ENCODE measurements at places on chromosomes 2 and 18. TPM values are rescaled to one million over a fixed set of nuclear protein-coding genes. Genes with fewer than 3 reads are reported as not detected.
A peak's percentile ranks its signal among the peaks of the same experiment; 100 is the strongest.

DNA sequence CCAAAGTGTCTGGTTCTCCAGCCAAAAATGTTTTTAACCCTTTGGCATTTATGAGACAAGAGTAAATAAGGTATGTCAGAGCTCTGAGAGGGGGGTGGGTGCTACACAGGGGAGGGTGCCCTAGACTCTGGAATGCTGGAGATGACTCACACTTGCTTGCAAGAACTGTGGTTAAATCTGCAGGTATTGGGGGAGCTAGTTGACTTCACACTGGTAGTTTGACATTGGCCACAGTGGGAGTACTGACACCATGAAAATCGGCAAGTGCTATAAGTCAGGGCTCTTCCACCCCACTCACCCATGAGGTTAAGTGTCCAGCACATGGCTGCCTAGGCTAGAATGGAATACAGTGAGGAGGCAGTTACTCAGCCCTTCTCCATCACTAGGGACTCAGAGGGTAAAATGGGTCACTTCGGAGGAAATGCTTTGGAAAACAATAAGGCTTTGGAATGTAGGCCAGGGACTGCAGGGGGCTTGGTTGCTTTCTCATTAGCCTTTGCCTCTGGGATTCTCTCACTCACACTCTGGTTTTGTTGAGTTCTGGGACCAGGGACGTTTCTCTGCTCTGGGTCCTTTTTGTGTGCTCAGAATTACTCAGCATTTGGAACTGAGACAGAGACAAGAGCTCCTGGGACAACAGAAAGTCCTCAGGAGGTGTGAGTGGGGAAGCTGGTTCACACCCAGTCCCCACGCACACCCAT is 91.6 kb downstream of the ACKR3 start:
- no peak overlapping the region for H3K4me3 ChIP-seq
- no peaks in the 10 kb centered on the region for H3K27me3 ChIP-seq
- no peaks in the 10 kb centered on the region for H3K36me3 ChIP-seq
- no peak overlapping the region for H3K27ac ChIP-seq
- peaks cover 13% of the 10 kb centered on the region for H3K4me1 ChIP-seq

GRCh38 chr2:42916324-42916723 is 123.9 kb upstream of the HAAO start:
- no peaks in the 10 kb centered on the region for H3K36me3 ChIP-seq
- no peak for DNase-seq
- peaks cover 3% of the 10 kb centered on the region for H3K4me1 ChIP-seq
- no peak overlapping the region for H3K27ac ChIP-seq
- no peak overlapping the region for H3K4me3 ChIP-seq
- no peaks in the 10 kb centered on the region for H3K27me3 ChIP-seq

DNA sequence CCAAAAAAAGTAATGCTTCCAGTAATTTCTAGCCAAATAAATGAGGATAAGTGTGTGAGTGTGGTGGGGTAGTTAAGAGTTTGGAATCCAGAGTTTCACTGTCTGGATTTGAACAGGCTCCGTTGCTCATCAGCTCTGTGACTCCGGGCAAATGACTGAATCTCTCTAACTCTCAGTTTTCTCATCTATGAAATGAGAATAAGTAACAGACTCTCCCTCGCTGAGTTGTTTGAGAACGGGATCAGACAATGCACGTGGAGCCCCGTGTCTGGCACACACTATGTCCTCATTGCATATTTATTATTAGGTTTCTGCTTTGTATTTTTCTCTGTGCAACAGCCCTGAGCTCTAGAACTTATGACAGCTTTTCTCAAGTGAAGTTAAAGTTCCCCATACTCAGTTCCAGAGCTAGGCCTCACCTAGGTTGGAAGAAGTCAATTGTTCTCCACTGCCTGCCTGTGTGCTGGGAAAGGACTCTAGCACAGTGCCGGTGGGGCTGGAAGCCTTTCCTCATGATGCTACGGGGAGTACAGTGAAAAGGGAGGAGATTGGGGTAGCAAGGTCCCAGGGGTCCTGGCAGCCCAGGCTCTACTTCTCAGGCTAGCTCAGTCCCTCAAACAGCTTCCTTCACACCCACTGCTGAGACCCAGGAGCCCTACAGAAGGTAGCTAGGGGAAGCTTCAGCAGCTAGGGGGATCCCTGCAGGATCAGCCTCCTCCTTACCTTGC is 1.7 kb upstream of the ICOS start:
- H3K36me3 ChIP-seq: no peaks in the 10 kb centered on the region
- no peak overlapping the region for H3K4me3 ChIP-seq
- no peaks in the 10 kb centered on the region for H3K27me3 ChIP-seq
- H3K4me1 ChIP-seq: no peaks in the 10 kb centered on the region
- no peak overlapping the region for H3K27ac ChIP-seq

GRCh38 chr2:236446521-236446920 is 123.1 kb upstream of the ACKR3 start:
- no peak for DNase-seq
- no peaks in the 10 kb centered on the region for H3K27me3 ChIP-seq
- H3K4me1 ChIP-seq: no peaks in the 10 kb centered on the region
- no peaks in the 10 kb centered on the region for H3K36me3 ChIP-seq

SANBR gene
- total RNA-seq: 12.4 TPM

DNA sequence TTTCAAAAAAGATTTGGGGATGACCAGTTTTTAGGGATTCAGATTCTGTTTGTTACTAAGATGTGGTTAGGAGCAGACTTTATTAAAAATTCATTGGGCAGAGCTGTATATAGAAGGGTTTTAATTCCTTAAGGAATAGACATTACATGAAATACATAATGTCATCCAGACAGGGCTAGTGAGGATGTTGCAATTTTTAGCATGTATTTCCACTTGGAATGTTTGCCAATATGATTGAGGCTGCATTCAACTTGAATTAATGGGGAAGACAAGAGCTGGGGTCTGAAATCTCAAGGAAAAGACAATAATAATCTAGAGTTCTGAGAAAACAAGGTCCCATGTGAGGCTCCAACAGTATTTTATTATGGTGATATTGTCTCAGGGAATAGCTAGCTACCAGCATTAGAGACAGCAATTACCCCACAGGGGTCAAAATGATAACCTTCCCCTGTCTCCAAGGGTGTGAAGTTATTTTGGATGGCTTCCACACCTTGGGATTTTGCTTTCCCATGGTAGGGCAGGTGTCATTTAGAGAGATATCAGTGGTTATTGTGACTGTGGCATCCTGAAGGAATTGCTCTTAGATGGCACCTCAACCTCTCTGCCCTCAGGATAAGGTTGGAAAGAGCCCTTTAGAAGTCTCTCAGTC is 60.2 kb downstream of the VSNL1 start:
- no peaks in the 10 kb centered on the region for H3K36me3 ChIP-seq
- no peaks in the 10 kb centered on the region for H3K4me1 ChIP-seq
- no peak overlapping the region for H3K4me3 ChIP-seq
- no peak for DNase-seq

TRIM43 gene
- total RNA-seq: 1.3 TPM

FEV gene
- not detected for total RNA-seq

RAB10 gene
- 96.8 TPM for total RNA-seq

COL4A3 gene
- total RNA-seq: 9.0 TPM

CYP26B1 gene
- total RNA-seq: 86.2 TPM

GRCh38 chr2:136422512-136422911 is 304.6 kb upstream of the CXCR4 start:
- no peaks in the 10 kb centered on the region for H3K36me3 ChIP-seq
- no peaks in the 10 kb centered on the region for H3K4me1 ChIP-seq
- no peak overlapping the region for H3K4me3 ChIP-seq
- no peaks in the 10 kb centered on the region for H3K27me3 ChIP-seq
- DNase-seq: no peak
- no peak overlapping the region for H3K27ac ChIP-seq

- peak; percentile 45 for DNase-seq
- no peaks in the 10 kb centered on the region for H3K36me3 ChIP-seq
- H3K4me3 ChIP-seq: no peak overlapping the region
- H3K4me1 ChIP-seq: no peaks in the 10 kb centered on the region
- H3K27ac ChIP-seq: no peak overlapping the region
These were observed 50.6 kb downstream of the RAPH1 start for GRCh38 chr2:203484266-203485112.

DNA sequence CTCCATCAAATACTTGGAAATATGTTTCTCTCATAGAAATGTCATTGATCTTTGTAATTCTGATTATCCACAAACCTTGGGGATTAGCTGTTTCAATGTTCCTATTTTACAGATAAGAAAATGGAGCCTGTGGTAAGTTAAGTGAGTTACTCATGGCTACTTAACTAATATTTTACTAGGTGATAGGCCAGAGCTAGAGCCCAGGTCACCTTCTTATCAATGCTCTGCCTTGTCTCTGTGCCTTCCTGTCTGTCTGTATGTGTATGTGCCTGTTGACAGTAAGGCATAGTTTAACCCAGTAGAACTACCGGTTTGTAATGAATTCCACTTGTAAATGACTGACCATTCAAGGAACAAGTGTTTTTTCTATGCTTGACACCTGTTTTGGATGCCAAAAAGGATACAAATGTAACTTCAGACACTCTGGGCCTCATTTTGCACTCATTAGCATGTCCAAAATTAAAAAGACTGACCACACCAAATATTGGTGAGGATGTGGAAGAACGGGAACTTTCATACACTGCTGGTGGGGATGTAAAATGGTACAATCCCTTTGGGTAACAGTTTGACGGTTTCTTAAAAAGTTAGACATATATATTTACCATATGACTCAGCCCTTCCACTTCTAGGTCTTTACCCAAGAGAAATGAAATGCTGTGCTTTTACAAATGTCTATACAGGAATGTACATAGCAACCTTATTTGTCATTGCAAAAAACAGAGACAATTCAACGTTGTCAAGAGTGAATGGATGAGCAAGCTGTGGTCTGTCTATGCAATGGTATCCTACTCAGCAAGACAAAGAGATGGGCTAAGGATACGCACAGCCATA is 19.6 kb upstream of the IL1A start:
- H3K36me3 ChIP-seq: no peaks in the 10 kb centered on the region
- no peaks in the 10 kb centered on the region for H3K27me3 ChIP-seq
- no peak overlapping the region for H3K27ac ChIP-seq
- no peaks in the 10 kb centered on the region for H3K4me1 ChIP-seq
- DNase-seq: no peak

Measured in testis (tissue), 5 donors.